Activated CD8-positive, alpha-beta memory T cell treated with anti-CD3 and anti-CD28 coated beads for 4 hours (primary cell): ENCODE measurements at places on chromosomes 4 and X.

DNA sequence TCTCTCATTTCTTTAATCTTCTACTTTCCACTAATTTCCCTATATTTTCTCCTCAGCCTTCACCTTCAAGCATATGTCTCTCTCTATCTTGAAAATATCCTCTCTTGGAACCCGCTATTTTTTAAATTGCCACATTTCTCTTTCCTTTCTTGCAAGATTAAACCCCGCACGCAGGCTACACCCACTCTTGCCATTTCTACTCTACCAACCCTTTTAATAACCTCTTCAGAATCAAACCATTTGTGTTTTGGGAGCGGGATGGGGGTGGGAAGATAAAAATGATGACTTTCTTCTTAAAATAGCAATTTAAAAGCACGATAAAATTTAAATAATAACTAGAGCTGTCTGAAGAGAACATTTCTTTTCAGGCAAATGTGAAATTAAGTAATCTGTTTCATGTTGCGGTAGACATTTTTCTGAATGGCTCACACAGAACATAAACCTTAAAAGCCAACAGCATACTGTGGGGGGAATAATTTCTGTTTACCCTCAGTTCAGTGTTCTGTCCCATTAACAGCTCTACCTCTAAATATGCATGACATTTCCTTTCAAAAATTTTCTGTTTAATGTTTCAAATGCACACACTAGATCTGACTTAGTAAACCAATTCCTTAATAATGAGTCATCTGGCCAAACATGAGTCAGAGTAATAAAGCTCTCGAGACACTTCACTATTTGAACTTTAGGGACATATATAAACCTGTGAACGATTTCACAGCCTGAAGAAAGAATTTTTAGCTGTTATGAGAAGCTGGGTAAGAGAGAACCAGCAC lies 20.5 kb downstream of the ARSJ start:
- DNase-seq = no peak

GRCh38 chr4:16066586-16067128 lies 17.2 kb downstream of the PROM1 start:
- DNase-seq = no peak

DNA sequence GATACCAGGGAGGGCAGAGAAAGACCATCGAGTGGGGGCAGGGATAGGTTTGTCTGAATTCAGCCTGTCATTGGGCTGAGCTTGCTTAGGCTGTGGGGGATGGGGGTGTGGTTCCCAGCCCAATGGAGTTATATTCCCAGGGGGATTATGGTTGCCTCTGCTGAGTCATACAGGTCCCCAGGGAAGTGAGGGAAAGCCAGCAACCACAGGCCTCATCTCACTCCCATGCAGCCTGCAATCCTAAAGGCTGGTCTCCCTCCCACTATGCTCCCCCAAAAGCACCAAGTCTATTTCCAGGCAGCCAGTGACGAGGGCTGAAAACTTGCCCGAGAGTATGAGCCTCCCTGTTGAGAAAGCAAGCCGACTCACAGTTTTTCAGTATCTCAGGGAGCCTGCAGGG lies 39.3 kb downstream of the AFM start:
- no peak for DNase-seq

DNA sequence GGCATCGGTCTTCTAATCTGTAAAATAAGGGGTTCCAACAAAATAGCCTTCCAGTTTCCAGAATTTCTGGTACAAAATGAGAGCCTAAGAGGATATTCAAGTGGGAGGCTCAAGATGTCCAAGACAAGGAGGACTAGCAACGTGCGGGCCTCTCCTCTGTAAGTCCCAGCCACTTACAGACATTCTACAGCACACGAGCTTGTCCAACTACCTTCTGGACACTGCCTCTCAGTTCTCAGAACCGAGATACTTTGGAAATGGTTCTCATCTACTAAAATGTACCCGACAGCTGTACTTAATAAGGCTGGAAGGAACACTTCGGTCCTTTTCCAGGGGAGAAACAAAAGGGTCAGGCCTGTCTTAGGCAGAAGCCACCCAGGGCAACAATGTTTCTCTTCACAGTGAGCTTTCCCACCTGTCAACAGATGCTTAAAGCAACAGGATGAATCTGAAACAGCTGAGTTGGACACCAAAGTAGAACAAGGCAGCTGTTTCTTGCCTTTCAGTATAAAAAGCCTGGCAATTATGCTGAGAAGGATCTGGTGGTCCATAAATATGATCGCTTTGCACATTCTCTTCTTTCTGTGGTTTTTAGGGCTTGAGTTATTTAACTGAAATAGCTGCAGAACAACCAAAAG lies 127.0 kb downstream of the HS6ST2 start:
- no peak for DNase-seq

- no peak for DNase-seq
These were observed 30.7 kb upstream of the CBR4 start for GRCh38 chr4:169040559-169041261.

DNA sequence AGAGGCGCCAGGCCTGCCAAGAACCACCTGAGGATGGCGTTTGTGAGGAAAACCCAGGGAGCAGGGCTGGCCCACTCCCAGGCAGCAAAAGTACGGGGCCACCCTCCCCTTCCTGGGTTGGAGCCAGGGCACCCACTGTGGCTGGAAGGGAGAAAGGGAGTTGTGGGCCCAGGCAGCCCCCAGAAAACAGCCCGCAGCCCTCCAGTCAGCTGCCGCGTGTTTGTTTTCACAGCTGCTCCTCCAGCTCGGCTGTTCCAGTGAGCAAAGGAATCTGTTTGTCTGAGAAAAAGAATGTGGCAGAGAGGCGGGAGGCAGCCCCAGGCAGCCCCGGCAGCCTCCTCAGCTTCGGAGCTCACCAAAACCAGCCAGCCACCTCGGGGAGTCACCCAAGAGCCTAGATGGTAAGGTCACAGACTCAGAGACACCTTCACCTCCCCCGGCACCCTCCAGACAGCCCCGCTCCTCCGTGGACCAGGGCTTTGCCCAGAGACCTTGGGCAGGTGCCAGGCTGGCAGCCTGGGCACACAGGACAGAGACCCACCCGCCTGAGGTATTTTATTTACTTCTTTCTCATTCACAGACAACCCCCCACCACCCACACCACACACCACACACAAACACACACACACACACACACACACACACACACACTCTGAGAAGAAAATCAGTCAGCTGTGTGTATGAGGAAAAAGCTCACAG lies 338.1 kb downstream of the BCOR start:
- DNase-seq = no peak

DNA sequence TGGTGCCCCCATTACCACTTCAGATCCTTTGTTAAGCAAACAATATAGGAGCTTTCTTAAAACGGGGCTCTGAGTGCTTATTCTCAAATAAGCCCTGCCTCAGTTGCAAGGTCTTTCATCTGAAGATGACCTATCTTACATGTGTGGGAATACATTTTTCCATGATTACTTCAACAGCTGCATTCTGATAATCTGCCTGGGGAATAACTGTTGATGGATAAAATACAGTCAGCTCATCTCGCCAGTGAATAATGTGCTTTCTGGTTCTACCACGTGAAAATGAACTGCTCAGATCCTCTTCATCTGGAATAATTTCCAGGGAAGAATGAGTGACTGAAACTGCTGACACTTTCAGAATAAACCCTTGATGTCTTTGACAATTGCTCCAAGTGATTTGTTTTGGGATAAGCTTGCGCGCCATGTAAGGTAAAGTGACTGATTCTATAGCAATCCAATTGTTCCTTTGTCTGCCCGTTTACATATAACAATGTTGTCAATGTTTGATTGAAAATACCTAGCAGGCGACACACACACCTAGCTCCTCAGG lies 161.3 kb downstream of the RTL9 start:
- DNase-seq = no peak

DNA sequence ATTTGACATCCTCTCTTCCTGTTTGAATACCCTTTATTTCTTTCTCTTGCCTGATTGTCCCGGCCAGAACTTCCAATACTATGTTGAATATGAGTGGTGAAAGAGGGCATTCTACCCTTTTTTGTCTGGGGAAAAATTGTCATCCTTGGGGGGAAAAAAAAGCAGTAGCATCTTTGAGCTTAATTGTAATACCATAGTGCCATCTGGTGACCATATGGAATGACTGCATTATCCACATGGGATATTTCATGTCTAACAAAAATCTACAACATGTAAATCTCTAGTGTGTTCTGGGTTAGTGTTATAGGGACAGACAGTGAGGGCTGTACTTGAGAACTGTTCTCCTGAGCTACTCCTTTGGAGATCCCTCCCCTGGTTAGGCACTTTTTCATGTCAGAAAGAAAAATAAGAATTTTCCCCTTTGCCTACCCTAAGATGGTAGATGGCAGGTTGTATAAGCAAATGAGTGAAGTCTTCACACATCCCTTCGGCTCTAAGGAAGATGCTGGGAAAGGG lies 26.0 kb downstream of the CAPN6 start:
- no peak for DNase-seq

DNA sequence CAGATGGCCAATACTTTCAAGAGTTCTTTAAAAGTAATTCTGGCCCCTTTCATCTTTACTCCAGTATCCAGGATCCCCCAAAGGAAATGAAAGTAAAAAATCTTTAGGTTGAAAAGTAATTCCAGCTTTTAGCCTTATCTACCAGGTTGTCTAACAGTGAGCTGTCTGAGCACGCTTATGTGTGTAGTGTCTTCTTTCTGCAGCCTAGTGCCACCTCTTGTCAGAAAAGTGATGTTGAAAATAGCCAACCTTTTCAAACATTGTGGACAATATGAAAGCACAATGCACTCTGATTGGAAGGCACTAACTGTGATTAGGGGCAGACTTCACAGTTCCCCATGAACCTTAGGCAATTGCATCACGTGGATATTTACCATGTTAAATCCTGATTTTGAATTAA lies 92.1 kb downstream of the RELL1 start:
- DNase-seq = no peak

DNA sequence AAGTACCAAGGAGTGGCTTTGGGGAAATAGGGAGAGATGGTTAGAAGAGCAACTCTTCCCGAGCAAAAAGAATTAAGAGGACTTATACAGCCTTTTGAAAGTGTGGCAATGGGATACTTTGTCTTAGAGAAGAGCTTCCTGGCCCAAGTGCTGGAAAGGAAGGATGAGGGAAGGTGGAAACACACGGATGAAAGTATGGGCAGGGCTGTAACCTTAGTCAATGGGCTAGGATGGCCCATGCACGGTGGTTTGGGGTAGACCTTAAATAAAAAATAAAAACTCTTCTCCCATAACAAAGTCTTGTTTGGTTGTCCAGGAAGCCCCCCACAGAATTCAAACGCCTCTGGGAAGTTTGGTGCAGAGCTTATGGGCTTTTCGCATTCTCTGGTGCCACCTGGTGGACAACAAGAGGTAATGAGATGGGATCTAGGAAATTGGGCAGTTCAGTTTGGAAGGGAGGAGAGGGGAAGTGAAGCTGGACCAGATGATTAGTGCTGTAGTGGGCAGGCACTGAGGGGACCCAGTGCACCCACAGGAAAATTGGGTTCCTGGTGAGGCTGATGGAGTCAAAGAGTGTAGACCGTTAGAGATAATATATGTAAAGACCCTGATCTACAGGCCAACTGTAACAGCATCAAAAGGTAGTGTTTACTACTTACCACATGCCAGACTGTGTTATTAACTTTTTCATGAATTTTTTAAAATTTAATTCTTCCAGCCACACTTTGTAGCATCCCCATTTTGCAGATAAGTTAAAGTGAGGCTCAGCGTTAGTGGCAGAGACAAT lies 13.8 kb upstream of the ENOX2 start:
- DNase-seq = peak; percentile 12

- no peak for DNase-seq
These were observed 231.7 kb upstream of the PPARGC1A start for GRCh38 chr4:24121395-24122175.

DNA sequence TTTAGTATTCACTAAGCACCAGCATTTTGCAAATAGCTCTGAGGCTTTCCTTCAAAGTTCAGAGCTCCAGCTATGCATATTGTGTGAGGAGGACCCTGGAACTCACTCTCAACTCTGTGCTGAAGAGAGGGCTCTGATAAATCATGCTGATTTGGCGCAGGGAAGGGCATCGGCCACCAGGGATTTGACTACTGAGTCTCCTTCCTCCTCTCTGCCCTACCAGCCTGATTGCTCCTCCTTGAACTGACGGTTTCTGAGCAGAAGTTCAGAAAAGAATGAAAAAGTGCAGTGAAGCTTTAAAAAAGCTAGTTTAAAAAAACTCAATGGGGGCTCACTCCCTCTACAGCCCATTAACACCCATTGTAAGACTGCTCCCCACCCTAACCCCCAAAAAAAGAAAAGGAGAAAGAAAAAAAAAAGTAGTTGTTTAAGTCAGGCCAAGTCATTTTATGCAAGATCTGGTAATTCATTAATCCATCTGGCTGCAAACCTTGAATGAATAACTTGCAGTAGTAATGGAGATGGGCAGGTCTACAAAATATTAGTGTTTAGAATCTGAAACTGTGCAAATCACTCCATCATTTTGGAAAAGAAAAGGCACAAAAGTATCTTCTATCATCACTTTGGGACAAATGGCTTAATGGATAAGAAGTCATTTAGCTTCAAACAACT lies 13.3 kb downstream of the PPARGC1A start:
- no peak for DNase-seq

GRCh38 chrX:96685210-96686099 lies 813 bp downstream of the DIAPH2 start:
- no peak for DNase-seq

- no peak for DNase-seq
These were observed at the start of gene TBC1D9 for GRCh38 chr4:140756319-140757231. TBC1D9 (minus strand) TSS chr4:140756385; CDS start chr4:140756045, 340 bp downstream.

- no peak for DNase-seq
These were observed 23.4 kb downstream of the FBXO8 start for GRCh38 chr4:174260099-174260498.

GRCh38 chr4:168674077-168674747 lies 177.4 kb downstream of the PALLD start:
- no peak for DNase-seq

DNA sequence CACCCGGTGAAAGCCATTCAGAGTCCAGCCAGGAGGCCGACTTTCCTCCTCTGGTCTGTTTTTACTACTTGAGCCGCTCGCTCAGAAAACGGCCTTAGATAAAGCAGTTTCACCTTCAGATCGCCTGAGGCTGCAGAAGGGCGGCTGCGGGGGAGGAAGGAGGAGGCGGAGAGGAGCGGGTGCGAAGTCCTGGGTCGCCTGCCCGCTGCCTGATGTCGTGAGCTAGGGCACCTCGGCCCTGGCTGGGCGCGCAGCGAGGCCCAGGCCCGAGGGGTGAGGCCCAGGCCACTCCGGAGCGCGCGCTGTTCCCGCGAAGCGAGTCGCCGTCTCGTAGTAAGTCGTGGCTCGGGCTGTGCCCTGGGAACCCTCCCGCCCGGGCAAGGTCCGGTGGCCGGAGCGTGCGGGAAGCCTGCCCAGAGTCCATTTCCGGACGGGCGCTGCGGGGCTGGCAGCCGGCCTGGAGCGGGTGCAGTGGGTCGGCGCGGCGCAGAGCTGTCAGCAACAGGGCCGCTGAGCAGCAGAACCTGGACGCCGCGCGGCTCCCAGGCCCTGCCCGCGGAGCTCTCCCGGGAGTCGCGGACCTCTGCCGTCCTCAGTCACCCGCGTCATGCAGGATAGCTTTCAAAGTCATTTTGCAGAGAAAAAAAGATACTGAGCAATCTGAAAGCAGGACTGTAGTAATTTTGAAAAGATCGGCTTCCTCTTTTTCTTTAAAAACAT lies 18.6 kb downstream of the TRIM2 start:
- no peak for DNase-seq
